ENCODE measurements at places on chromosomes 11 and 22.

GRCh38 chr22:43500792-43501785 is 89.3 kb downstream of the MPPED1 start:
- DNase-seq: no peak

DNA sequence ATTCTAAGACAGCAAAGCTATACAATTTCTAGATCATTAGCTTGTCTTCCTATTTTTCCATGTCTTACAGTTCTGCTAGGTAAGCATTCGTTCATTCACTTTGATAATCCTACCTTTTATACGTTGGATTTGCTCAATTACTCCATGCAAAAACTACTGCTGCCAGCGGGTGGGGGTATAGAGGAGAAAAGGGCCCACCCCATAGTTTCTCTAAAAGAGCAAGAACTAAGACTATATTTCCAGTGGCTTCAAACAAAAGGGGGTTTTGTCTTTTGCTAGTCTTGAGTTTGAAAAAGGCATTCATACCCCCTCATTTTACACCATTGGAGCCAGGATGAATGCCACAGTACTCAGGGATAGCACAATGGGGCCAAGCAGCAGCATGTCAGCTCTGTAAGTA is 155.7 kb downstream of the WT1 start:
- DNase-seq: no peak

DNA sequence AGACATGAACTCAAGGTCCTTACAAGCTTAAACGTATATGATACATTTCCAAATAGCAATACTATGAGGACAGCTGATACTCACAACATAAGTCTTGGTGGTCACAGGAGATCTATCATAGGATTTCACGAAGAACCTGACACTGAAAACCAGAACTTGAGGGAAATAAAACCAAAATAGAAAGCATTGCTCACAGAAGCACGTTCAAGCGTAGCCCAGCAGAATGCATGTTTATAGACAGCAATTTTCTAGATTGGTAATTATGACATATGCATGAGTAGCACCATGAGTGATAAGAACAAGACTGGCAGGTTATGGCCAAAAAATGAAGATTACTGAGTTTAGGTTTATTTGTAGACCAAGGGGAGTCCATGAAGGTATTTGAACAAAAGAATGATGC is 243.5 kb downstream of the ETS1 start:
- DNase-seq: peak; percentile 11

DNA sequence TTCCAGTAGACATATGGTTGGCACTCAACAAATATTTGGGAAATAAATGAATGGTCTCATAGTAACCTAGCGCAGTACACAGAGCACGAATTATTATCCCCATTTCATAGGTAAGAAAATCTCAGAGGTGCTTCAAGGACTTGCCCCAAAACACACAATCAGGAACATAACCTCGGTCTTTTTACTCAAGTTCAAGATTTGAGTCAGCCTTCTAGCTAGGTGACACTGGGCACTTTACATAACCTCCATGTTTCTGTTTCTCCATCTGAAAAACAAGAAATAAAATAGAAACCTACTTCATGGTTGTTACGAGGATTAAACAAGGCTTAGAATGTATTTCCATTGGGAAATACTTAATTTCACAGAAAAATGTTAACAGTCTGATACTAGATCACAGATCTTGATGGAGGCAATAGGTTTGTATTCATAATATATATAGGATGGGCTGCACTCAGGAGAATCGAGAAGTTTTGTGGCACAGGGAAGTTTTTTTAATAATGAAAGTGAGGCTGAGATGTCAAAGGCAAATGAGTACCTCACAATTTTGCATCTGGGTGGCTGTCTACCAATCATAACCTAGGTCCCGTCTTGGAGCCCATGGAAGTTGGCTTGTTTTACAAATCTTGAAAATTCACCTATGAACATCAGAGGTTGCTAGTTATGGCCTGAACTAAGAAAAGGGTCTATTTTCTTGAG is 147.4 kb upstream of the ZC3H12C start:
- no peak for DNase-seq

- DNase-seq: no peak
These were observed 8.9 kb downstream of the MRTFA start for GRCh38 chr22:40627612-40628011.

DNA sequence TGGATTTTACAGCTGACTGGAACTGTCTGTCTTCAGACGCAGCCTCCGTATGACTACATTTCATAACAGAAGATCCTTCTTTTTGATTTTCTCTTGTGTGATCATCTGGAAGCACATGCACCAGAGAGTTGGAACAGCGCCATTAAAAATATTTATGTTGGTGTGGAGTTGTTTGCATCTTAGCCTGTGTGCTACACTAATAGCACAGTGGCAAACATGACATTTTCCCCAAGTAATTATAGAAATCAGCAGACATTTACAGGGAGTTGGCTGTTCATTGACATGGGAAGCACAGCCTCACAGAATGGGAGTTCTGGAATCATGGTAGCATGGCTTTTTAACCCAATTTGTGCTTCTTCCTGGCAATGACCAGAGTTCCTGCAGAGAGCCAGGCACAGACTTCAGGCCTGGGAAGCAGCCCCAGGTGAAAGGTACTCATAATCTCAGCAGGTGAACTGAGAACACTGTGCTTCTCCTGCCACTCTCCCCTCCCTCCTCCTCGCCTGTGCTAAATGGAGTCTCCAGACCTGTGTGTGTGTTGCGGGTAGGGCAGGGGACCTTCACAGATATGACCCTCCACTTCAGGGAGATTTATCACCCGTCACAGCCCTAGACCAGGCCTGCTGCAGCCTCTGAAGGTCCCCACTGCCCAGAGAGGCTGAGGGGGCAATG is 82.8 kb upstream of the PLET1 start:
- DNase-seq: no peak

GRCh38 chr11:6442441-6442840 is 1.7 kb upstream of the HPX start:
- DNase-seq: no peak

DNA sequence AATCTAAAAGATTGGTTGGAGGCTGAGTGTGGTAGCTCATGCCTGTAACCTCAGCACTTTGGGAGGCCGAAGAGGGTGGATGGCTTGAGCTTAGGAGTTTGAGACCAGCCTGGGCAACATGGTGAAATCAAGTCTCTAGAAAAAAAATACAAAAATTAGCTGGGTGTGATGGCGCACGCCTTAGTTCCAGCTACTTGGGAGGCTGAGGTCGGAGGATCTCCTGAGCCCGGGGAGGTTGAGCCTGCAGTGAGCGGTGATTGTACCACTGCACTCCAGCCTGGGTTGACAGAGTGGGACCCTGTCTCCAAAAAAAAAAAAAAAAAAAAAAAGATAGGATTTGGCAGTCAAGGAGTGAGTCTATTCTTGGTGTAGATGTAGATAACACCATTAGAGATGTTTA is 10.6 kb downstream of the FOLR1 start:
- DNase-seq: no peak

DNA sequence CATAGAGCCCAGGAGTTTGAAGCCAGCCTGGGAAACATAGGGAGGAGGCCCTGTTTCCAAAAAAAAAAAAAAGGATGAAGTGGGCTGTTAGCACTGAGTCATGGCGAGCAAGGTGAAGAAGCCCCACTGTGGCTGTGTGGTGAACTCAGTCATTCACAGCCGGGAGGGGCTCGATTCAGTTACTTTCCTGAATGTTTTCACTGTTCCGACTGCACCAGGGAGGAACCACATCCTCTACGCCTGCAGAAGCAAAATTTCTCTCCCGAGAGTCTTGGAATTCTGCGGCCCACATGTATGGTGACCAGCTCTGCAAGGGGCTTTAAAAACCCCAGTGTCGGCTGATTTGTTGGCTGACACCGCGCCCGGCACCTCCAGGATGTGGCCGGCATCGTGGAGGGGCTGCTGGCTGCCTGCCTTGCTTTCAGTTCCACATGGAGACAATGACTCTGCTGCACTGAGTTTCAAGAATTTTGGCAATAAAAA is 27.8 kb upstream of the GRAMD4 start:
- no peak for DNase-seq

DNA sequence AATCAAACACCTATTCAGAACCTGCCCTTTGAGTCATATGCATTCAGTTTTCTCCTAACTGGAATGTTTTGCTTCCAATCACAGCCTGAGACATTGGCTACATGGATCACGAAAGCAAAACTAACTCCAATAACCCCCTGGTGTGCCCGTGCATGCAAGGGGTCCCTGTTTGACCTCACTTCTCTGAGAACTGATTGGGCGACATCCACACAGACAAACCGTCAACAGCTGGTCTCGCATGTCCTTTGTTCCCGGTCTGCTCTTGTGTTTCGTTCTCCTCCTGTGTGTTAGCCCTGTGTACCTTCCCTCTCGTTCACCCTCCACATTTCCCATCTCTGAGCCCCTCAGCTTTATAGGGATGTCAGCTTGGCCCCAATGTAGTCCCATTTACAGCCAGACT is 67.2 kb upstream of the TTC12 start:
- DNase-seq: no peak

DNA sequence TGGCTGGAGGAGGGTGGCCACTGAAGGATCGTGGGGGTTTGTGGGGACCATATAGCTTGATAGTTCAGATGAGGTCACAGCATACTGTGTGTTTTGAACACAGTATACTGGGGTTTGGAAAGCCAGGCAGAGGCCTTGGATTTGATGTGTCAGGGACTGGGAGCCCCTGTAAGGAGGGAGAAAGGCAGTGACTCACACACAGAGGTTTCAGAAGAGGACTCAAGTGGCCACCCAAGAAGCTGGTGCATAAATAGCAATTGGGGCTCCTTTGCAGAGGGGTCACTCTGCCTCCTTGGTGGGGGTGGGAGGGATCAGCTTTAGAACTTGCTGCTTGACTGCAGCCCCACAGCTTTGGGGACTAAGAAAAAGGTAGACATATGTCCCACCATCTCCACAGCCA is 39.3 kb downstream of the SLC5A1 start:
- DNase-seq: no peak

- no peak for DNase-seq
These were observed 123.8 kb upstream of the NTM start for GRCh38 chr11:131246663-131247062.

DNA sequence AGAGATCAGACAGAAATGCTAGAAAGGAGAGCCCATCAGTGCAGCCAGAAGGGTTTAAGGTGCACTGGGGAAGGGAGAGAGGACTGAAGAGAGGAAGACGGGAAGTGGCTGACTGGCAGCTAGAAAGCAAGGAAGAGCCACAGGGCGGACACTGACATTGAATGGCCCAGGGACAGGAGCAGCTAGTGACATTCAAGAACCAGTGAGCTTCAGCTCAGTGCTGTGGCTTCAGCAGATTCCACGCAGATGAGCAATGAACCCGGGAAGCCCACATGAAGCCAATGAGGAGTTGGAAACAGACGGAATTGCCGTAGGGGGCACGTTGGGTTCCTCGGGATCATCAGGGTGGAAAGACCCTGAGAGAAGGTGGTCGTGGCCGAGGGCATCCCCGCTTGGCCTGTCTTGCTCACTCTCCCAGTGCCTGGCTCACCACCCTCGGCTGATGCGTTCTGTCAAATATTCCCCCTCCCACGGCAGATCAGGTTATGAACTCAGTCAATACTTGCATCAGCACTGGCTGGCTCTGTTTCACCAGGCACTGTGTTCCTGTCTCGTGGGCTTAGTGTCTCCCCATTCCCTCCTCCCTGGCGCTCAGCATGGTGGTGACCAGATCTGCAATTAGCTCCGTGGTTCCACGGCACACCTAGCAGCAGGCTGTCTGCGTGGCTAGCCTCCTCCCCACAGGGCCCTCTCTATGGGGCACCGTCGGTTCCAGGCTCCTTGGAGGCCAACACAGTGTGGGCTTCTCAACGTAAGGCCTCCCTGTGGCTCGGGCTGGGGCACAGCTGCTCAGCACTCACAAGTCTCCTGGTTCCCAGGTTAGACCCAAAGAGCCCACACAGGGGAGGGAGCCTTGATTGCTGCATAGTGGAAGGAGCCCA is 145.5 kb downstream of the TRIM29 start:
- DNase-seq: no peak

DNA sequence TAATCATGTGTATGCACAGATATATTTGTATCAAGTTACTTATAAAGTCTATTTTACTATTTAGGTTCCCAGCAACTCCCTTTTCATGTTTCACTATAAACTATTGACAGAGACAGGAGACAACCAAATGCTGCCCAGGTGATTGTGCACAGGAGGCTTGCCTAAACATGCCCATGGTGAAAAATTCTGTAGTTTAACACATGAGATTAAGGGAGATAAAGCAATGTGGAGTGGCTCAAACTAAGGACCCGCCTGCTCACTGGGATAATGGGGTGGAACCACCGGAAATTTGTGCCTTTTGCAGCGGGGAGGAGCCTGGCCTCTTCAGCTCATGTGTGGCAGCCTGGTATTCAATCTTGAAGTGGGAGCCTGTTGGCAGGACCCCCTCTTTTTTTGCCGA is 459.5 kb upstream of the CNTN5 start:
- DNase-seq: no peak

- DNase-seq: no peak
These were observed 73.2 kb downstream of the RRM1 start for GRCh38 chr11:4167758-4168157.

- peak; percentile 20 for DNase-seq
These were observed 21.9 kb upstream of the SCN2B start for GRCh38 chr11:118198370-118198769.

DNA sequence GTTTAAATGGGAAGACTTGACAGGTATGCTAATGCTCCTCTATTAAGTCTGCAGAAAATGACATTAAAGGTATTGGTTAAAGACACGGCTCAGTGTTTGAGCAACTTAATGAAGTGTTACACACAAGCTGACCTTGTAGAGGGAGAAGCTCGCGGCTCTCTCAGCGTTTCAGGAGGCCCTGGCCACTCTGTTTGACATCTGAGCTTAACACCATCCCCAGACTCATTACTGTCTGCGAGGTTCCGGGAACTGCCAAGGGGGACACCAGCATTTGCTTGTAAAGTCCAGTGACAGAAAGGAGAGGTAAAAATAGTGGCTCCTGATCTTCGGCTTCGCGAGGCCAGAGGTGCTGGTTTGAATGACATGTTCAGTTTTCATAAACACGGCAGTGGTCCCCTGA is 540.7 kb upstream of the CADM1 start:
- DNase-seq: no peak

DNA sequence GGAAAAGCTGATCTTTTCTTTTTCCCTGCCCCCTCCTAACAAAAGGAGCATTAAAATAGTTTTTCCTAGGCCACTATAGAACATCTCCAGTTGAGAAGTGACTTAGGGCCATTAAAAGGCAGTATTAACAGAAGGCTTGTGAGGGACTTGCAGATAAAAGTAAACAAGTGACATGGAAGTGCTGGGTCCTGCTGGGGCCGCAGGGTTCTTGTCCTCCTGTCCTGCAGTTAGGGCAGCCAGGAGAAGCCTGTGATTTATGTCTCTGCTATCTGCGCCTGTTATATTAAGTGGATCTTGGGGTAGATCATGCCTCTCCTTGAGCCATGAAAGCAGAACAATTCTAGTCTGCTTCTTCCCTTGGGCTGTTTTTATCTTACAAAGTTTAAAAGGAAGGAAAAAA is 271.4 kb upstream of the C11orf87 start:
- DNase-seq: no peak
